ENCODE measurements at places on chromosomes 11 and 22.

DNA sequence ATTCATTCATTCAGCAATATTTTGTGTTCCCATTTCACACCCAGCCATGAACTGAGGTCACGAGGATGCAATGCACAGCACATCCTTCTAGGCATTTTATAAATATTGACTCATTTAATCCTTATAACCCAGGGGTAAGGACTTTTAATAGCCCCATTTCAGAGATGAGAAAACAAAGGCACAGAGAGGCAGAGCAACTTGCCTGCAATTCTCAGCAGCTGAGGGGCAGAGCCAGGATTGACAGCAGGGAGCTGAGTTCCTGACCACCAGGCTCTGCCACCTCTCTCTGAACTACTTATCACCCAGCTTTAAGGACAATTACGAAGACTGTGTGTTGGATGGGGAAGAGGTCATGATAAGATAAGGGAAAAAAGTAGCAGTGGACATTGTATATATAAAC is 12.8 kb upstream of the FGF3 start:
- DNase-seq = no peak

- DNase-seq = no peak
Measured at GRCh38 chr22:25903294-25903693, 161.3 kb downstream of the MYO18B start.

DNA sequence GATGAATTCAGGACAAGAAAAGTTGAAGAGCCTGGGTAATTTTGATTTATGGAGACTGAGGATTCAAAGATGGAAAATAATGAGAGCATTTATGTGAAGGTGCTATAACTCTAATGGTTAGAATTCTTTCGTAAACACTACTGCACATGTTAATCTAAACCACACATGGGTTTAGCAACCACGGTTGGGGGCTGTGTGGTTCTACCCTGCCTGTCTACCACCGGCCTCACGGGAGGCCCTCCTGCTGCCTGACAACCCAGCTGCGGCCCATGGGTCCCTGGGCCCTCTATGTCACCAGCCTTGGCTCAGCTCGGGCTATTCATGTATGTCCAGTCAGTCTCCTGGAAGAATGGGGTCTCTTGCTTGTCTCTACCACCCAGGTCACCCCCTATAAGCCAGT is 68.5 kb upstream of the ARFGAP3 start:
- DNase-seq = no peak

DNA sequence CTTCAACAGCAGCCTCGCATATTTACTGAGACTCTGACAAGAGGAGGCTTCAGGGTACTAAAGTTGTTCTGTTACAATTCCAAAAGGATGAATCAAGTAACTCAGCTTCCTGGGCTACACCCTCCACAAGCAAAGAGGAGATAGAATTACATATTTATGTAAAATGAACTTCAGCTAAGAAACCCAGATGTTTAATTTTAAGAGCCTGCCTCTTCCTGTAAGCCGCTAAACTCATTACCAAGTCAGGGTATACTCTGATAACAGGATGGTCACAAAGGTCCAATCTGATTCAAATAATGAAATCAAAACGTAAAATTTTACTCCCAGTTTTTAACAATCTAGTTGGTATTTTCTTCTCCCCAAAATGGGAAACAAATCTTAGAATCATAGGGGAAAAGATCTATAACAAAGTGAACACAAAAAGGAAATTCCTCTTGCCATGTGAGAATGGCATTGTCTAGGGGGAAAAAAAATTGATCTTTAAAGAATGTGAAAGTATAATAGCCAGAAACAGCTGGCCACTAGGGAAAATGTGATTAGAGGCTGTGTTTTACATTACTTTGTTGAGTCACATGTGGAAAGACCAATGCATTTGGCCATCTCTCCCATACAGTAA is 30.9 kb downstream of the CHEK2 start:
- DNase-seq = no peak

GRCh38 chr22:18111759-18112330 is 1.2 kb downstream of the TUBA8 start:
- DNase-seq = no peak

DNA sequence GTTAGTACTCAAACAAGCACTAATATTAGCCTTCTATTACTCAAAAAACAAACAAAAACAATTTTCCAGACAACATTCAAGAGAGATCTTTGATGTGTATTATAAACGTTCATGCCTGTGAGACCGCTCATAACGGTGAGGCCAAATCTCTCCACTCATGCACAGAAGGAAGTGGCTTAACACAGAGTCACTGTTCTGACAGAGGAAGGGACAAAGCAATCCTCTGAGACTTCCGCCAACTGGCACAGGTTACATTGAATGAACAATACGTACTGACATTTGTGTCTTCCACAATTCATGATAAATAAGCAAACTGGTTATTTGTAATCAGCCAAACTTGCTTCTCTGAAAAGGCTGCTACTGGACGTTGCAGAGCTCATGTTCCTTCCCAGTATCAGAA is 30.5 kb downstream of the CHKA start:
- peak; percentile 83 for DNase-seq

DNA sequence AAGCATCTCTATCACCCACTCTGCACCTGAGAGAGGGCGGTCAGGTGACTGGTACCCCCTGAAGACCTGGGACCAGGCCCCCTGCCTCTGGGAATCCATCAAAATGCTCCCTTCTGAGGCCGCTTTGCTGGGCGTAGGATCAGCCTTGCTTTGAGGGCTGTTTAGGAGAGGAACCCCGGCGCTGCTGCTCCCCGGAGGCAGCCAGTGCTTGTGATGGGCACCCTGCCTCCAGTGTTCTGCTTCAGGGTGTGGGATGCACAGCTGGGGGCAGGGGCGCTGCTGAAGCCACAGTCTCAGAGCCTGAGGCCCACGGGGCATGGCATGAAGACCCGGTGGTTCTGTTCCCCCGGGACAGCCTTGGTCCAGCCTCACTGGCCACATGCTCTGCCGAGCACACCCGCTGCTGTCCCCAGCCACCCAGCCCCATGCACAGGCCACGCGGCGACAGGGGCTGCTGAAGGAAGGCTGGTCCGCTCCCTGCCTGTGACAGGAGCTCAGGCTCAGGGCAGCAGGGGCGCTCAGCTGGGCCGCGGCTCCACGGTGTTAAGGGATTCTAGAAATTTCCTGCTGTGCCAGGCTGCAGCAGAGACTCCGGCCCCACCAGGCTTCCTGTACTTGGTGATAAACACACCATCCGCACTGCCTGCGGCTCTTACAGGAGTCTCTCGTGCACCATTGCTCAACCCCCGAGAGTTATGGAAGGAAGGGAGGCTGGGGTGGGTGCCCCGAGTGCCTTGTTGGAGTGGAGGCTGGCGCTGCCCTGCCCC is 91.0 kb downstream of the KCNQ1 start:
- DNase-seq = no peak

DNA sequence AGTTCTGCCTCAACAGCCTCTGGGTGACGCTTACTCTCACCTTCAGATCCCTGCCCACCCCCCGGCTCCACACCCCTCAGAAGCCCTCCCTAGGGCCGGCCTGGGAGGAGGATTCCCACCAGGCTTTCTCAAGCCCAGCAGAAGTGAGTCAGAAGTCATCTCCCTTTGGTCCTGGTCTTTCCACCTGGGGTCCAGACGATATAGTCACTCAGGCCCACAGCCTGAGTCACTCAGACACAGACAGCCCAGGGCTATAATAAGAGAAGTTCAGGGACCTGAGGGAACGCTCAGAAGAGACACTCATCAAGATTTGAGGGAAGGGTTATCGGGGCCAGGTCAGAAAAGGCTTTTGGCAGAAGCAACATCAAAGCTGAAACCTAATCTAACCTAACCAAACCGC is 127.1 kb downstream of the SPATA19 start:
- DNase-seq = no peak

DNA sequence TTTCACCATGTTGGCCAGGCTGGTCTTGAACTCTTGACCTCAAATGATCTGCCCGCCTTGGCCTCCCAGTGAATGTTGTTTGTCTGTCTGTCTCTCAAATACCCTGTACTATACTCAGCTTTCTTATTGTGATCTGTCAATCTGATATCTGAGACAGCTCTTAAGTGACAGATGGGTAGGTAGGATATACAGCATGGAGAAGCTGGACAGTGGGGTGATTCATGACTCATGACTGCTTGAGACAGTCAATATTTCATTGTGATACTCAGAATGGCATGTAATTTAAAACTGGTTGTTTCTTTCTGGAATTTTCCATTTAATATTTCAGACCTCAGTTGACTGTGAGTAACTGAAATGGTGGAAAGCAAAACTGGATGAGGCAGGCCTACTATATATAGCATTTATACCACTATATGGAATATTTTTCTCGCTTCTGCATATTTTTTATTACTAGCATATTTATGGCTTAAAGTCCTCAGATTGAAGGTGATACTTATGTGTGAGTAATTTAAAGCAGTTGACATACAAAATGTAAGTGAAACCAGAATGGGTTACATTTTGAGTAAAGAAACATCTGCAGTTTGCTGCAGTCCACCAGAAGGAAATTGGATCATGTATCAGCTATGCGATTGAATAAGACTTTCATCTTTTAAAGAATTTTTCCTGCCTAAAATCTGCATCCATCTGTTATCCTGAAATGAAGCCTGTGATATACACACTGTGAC is 22.3 kb downstream of the ARHGAP42 start:
- no peak for DNase-seq

- DNase-seq = no peak
Measured at GRCh38 chr11:133816146-133816870, 29.0 kb downstream of the SPATA19 start.

DNA sequence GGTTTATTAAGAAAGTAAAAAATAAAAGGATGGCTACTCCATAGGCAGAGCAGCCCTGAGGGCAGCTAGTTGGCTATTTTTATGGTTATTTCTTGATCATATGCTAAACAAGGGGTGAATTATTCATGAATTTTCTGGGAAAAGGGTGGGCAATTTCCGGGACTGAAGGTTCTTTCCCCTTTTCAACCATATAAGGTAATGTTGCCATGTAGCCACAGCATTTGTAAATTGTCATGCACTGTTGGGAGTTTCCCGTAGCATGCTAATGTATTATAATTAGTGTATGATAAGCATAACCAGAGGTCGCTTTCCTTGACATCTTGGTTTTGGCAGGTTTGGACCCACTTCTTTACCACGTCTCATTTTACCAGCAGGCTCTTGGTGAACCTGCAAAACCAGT is 610.4 kb upstream of the B3GAT1 start:
- DNase-seq = no peak

GRCh38 chr11:75182664-75183063 is 31.8 kb downstream of the SLCO2B1 start:
- DNase-seq = peak; percentile 23

DNA sequence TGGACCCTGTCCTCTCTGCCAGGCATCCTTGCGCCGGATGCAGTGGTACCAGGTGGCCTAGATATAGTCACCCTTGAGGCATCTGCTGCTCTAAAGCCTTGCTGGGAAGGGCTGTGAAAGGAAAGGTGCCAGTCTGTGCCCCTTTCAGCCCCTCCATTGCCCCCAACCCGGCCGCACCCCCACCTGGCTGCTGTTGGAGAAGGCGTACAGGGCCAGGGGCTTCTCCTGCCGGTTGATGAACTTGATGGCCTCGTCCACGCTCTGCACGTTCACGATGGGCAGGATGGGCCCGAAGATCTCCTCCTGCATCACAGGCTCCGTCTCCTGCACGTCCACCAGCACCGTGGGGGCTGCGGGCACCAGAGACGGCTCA is 10.2 kb downstream of the ALDH3B2 start:
- no peak for DNase-seq

DNA sequence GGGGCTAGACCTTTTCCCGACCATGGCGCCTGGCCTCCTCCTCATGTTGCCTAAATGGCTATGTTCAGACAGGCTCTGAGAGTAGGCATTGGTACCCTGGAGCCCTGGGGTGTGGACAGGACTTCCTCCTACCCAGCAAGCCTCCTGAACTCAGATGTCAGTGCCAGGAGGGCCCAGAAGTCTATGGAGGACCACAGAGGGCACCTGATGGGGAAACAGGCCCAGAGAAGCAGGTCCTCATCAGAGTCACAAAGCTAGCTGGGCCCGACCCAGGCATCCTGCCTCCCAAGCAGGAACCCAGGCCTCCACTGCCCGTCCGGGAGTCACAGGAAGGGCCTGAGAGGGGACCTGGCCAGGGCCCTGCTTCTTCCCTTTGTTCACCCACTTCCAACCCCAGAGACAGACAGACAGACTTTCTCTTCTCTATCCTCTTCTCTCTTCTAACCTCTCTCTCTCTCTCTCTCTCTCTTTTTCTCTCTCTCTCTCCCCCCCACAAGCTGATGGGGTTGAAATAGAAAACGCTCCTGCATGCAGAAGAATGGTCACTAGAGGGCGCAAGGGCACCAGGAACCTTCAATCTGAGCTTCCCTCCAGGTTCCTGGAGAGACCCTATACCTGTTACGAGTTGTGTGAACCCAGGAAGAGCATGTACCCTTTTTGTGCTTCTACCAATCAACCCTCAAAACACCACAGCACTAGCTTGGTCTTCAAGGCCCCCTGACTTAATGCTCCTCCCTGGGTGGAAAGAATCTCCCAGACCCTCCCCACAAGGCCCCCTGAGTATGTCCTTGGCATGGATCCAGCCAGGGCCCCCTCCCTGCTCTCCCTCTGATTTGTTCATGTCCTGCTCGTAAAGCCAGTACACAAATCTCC is 27.1 kb downstream of the ARAP1 start:
- peak; percentile 85 for DNase-seq

DNA sequence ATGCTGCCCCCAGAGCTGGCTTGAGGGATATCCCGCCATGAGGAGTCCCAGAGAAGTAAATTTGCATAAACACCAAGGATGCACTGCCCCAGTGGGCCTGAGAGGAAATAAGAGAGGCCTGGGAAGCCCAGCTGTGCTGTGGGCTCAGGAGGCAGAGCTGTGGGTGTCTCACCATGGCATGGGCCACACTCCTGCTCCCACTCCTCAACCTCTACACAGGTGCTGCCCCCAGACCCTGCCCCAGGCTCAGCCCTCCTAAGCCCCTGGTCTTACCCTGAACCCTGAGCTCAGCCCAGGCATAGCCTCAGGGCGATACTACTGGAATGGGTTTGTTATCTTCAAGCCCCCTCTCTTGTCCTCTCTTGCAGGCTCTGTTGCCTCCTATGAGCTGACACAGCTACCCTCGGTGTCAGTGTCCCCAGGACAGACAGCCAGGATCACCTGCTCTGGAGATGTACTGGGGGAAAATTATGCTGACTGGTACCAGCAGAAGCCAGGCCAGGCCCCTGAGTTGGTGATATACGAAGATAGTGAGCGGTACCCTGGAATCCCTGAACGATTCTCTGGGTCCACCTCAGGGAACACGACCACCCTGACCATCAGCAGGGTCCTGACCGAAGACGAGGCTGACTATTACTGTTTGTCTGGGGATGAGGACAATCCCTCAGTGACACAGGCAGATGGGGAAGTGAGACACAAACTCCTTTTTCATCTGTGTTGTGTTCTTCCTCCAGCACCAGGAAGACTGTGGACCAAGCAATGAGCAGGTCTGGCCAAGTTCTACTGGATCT is 59.9 kb downstream of the GGTLC2 start:
- no peak for DNase-seq

- no peak for DNase-seq
Measured at GRCh38 chr22:27857443-27857842, 55.9 kb upstream of the MN1 start.

- DNase-seq = no peak
Measured at GRCh38 chr11:18285841-18286240, 19.8 kb downstream of the SAA1 start.

DNA sequence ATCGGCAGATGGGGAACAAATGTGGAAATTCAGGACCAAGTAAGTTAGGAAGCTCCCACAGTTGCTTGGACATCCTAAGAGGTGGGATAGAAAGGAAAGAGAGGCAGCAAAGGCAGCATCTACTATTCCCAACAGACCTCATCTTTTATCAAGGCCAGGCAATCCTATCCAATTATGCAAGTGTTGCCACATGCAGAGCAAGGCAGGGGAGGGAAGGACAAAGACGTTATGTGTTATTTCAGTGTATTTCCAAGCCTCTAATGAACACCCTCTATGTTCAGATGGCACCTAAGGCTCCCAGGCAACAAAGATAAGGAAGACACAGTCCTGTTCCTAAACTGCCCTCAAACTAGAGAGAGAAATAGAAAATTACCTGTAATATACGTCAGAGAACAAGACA is 9.2 kb downstream of the TIGD3 start:
- DNase-seq = no peak
